NCI-H1092 (cell line): ENCODE measurements at places on chromosomes 7 and 10.
A peak's percentile ranks its signal among the peaks of the same experiment; 100 is the strongest.

GRCh38 chr10:36803229-36803628 lies 322.2 kb upstream of the ANKRD30A start:
- no peak for DNase-seq

DNA sequence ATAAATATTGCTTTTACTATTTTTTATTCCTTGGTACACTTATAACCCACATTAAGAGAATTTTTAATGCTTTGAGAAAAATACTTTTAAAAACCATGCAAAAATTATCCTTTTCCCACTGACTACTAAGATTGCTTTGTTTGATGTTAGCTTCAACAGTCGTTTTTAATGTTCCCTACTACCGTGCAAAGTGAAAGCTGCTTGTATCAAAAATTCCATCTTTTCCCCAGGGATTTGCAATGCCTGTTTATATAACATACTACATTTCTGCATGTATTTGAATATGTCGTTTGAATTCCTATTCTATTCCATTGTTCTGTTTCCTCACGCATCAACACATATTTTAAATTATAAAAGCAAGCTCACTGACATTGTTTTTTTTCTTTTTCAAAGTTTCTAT lies 54.4 kb downstream of the TFPI2 start:
- no peak for DNase-seq

- no peak for DNase-seq
Measured at GRCh38 chr10:90435296-90435695, 422.5 kb downstream of the HTR7 start.

DNA sequence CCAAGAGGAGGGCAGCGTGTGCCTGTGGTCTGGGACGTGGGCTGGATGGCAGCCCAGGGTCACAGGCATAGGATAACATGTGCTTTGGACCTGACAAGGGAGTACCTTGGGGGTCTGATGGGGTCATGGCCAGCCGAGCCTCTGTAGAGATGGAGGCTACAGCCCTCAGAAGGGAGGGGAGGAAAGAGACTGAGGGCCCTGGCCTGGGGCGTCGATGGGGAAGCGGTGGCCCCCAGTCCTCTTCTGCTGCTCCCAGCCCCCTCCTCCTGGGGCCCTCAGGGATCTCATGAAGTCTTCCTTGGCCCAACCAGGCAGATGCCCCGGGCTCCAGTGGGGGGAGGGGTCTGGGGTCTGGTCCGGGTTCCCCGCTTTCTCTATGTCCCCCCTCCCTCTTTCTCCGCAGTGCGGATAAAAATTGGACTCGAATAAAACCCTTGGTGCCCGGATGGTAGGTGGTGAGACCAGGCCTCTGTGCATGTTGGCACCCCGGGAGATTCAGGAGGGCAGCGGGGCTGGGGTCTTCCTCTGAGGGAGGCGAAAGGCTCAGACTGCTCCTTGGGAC lies 15.6 kb upstream of the HSPB1 start:
- DNase-seq: no peak

DNA sequence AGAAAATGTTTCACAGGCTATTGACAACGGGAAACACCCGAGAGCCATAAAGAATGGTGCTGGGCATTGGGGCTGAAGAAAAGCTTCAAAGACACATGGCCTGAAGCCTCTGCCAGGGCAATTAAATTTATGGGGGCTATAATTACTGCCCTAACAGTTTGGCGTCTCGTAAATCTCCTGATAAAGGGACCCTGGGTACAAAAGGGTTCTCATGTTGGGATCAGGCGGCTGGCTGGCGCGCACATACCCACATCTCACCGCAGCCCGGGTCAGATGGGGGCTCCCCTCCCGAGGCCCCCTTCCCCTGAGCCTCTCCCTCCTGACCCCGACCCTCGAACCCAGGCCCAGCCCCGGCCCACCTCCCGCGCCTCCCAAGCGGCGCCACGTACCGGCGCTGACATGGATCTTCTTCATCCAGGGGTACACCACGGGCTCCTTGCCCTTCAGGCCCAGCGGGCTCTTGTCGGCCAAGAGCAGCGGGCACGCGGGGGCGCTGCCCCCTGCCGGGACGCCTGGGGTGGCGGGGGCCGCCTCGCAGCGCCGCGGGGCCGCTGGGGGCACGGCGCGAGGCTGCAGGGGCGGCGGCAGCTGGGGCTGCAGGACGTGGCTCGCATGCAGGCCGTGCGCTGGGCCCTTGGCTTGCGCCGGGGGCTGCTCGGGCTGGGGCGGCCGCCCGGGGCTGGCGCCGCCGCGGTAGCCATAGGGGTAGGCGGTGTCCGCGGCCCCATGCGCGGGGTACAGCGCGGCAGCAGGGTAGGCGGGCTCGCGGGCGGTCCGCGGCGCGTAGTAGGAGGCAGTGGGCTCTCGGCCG lies 623 bp downstream of the HOXA4 start:
- peak; percentile 62 for DNase-seq

- no peak for DNase-seq
Measured at GRCh38 chr10:15760681-15761080, 41.0 kb upstream of the ITGA8 start.

GRCh38 chr10:11528286-11528685 lies 83.2 kb downstream of the USP6NL start:
- DNase-seq: no peak

GRCh38 chr10:71797533-71798307 lies 24.4 kb upstream of the VSIR start:
- DNase-seq: no peak

GRCh38 chr7:46695051-46695708 lies 774.1 kb upstream of the IGFBP3 start:
- no peak for DNase-seq

GRCh38 chr10:16521311-16522016 lies at the start of gene C1QL3:
Gene C1QL3 (minus strand): TSS chr10:16521879. CDS start chr10:16521065, 814 bp downstream.
- peak; percentile 13 for DNase-seq

GRCh38 chr10:96967847-96968246 lies 135.7 kb downstream of the LCOR start:
- DNase-seq: no peak

GRCh38 chr10:108404155-108404554 lies 1239.6 kb upstream of the SORCS1 start:
- DNase-seq: no peak

GRCh38 chr7:15503603-15504290 lies 58.1 kb downstream of the AGMO start:
- DNase-seq: no peak

GRCh38 chr7:148274118-148274517 lies 316.4 kb upstream of the C7orf33 start:
- no peak for DNase-seq

- DNase-seq: no peak
Measured at GRCh38 chr7:123789206-123789784, 40.5 kb upstream of the WASL start.

- no peak for DNase-seq
Measured at GRCh38 chr7:91345449-91345848, 81.2 kb downstream of the FZD1 start.

- no peak for DNase-seq
Measured at GRCh38 chr7:2606539-2606936, 25.2 kb upstream of the TTYH3 start.

GRCh38 chr7:30502470-30503251 lies 2.0 kb downstream of the GGCT start:
- no peak for DNase-seq

DNA sequence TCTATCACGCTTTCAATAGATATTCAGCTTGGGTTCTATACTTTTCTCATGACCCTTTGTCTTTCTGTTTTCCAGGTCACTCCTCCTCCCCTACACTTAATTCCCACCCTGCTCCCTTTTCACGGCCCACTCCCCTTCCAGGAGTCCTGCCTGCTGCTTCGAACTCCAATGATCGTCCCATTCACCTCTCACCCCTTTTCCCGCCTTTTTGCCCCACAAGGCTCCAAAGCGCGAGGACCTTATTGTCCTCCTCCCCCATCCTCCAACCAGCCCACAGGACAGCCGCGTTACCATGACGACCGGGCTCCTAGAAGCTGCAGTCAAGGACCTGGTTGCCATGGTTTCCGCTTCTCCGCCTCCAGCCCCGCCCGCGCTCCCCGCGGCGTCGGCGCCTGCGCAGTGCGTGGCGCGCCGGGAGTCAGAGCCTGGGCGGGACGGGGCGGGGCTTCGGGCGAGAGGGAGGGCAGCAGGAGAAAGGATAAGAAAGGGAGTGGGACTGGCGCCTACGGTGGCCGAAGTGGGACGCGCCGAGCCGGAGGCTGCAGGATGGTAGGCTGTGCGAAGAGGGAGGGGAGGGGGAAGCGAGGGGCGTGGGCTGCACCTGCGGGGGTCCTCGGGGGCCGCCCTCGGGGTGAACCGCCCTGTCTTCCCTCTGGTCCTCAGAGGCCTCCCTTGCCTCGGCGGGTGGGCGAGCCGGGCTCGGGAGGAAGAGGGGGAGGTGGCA lies at the start of gene AP1S1:
TSS of gene AP1S1 (plus strand) at position 508 of the 724 bp plus-strand sequence. CDS start at position 547, 39 bp downstream.
- peak; percentile 98 for DNase-seq

DNA sequence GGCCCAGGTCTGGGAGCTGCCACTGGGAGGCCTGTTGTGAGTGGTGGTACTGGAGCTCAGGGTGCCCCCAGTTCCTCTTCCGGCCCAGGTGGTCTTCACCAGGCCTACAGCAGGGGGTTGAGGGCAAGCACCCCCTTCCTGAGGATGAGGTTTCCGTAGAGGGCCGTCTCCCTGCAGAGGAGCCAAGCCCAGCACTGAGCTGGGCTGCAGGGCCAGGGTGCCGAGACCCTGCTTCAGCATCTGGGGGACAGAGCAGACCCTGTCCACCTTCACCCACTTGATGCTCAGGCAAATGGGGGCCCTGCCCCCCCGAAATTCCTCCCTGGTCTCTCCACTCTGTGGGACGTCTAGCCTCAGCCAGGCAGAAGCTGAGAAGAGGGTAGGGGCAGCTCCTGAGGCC lies 2.6 kb downstream of the FUOM start:
- DNase-seq: no peak

GRCh38 chr10:72418679-72419078 lies 64.0 kb upstream of the DNAJB12 start:
- DNase-seq: no peak

- DNase-seq: peak; percentile 9
Measured at GRCh38 chr7:26681819-26682418, 182.5 kb downstream of the SKAP2 start.

DNA sequence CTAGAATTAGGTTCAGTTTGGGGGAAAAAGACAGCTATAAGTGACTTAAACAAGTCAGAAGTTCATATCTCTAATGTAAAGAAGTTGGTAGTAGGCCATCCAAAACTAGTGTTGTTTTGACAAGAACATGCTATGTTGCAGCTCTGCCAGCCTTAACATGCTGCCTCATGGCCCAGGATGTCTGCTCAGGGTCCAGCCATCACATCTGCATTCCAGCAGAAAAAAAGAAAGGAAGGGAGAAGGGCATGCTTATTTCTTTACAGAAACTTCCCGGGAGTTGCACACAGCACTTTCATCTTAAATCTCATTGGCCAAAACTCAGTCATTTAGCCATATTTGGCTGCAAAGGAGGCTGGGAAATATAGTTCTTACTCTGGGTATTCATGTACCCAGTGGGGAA lies 400.4 kb upstream of the PODXL start:
- DNase-seq: no peak

GRCh38 chr10:4329225-4329624 lies 496.8 kb upstream of the AKR1E2 start:
- DNase-seq: no peak

DNA sequence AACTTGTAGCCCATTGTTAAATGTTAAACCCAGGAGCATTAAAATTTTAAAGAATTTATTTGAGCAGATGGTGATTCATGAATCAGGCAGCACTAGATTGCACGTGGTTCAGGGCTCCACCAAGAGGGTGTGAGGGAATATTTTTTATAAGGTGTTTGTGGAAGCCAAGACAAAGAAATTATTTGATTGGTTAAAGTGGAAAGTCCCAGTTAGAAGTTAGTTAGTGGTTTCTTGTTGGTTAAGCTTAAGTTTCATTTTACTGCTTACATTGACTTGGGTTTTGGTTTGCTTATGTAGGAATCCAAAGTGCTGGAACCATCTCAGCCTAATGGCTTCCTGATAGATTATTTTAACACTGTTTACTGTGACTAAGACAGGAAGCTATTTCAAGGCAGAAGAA lies 906.2 kb downstream of the LRMDA start:
- no peak for DNase-seq

DNA sequence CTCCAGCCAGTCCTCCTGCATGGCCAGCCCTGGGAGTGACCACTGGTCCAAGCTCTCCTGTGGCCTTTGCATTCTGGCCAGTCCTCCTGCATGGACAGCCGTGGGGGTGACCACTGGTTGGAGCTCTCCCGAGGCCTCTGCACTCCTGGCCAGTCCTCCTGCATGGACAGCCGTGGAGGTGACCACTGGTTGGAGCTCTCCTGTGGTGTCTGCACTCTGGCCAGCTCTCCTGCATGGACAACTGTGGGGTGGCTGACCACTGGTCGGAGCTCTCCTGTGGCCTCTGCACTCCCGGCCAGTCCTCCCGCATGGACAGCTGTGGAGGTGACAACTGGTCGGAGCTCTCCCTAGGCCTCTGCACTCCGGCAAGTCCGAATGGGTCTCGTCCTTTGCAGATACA lies 28.7 kb upstream of the ADARB2 start:
- DNase-seq: no peak

DNA sequence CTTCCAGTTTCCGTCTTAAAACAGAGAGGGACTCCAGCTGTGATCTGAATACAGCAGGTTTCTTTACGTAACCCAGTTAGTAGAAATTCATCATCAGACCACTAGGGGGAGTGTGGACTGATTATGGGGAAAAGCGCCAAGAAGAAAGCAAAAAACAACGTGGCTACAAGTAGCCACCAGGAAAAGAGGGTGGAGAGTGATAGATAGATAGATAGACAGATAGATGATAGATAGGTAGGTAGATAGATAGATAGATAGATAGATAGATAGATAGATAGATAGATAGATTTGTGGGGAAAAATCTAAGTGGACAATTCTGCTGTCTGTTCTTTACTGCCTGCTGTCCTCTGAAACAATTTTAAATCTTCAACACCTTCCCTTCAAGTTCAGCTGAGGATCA lies 12.7 kb upstream of the AKR1B10 start:
- peak; percentile 69 for DNase-seq

GRCh38 chr7:94530109-94530508 lies 20.5 kb downstream of the CASD1 start:
- DNase-seq: no peak

GRCh38 chr7:70942791-70943190 lies 189.2 kb upstream of the GALNT17 start:
- no peak for DNase-seq

GRCh38 chr7:99125505-99125865 lies 18.4 kb downstream of the SMURF1 start:
- DNase-seq: no peak

DNA sequence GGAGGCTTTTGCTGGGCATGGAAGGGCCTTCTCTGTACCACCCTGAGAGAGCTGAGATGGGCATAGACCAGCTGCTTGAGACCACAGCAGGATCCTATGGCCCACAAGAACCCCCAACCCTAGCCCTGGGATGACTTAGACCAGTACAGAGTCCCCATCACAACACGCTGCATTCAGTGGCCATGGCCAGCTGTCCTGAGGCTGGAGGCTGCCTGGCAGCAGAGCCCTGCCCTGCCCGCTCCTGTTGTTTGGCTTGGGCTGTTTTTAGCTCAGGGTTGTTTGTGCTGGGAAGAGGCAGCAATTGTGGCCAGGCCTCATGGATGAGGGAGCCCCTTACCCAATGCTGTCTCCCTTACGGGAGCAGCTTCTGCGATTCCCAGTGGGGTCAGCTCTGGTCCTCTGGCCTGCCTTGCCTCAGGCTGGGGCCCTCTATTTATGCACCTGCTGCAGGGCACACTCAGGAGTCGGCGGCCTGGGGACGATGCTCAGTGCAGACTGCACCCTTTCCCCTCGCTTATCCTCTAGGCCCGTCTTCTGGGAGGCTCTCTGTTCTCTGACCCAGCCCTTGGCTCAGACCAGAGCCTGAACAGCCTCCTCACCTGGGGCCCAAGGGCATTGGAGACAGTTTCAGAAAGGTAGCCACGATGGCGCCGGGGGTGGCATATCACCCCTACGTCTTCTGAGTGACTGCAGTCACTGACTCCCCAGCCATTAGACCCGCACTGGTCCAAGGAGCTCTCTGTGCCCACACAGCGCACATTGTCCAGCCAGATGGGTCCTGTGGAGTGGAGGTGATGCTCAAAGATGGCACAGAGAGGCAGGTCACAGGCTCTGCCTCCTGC lies 6.3 kb downstream of the LOXL4 start:
- DNase-seq: no peak
